Left lobe of liver (tissue), 2 donors: ENCODE measurements at places on chromosomes 7 and 10.

DNA sequence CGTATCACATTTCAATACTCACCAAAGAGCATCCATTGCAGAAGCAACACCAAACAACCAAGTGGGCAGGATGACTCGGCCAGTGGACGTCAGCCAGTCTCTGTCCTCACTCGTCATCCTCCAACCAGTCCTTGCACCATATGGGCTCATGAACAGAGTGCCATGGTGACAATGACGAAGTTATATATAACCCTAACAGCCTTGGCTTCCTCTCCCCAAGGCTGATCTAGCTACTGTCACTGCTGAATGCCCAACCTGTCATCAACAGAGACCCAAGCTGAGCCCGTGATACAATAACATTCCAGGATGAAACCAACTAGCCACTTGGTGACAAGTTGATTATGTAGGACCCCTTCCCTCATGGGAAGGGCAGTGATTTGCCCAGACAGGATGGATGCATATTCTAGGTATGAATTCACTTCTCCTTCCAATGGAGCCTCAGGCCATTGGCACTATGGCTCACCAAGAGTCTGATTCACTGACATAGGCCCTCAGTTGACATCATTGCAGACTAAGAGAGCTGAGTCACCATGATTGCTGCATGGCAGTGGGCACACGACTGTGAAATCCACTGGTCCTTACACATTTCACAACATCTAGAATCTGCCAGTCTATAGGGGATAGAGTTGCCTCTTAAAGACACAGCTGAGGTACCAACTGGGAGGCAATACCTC lies 26.3 kb upstream of the PPIF start:
- no peak for DNase-seq

DNA sequence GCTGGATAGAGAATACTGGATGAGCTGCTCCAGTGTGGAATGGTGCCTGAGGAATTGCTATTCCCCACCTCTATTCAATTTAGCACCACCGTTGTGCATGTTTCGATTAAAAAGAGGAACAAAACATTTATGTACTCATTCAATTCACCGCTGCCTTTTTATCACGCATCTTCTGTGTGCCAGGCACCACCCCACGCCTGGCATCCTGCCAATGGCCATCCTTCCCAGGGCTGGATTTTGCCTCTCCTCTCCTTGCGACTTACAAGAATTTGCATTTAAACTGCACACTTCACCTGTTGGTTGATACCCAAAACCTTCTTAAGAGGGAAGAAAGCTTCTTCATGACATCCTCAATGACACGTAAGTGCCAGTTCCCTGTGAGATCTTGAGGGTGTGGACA lies 110.2 kb upstream of the DPP6 start:
- no peak for DNase-seq

DNA sequence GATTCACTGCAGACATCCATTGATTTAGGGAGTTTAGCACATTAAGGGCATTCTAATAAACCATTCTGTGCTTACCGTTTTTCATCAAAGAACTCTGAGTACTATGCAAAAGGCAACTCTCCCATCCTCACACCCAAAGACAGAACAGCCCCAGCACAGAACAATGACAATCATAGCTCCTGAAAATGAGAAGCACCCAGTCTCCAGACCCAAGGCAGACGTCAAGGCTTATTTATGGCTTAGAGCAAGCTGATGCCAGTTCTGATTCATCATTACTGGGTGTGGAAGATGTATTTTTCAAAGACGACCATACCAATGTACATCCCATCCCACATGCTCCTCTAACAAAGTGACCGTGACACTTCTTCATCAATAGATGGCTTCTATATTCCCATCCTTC lies 67.6 kb downstream of the OSBPL3 start:
- no peak for DNase-seq

- DNase-seq, result no peak
These were observed 462.9 kb downstream of the PTPRN2 start for GRCh38 chr7:158124671-158125079.

- DNase-seq, result no peak
These were observed 110.0 kb upstream of the TRIM24 start for GRCh38 chr7:138349841-138350700.

DNA sequence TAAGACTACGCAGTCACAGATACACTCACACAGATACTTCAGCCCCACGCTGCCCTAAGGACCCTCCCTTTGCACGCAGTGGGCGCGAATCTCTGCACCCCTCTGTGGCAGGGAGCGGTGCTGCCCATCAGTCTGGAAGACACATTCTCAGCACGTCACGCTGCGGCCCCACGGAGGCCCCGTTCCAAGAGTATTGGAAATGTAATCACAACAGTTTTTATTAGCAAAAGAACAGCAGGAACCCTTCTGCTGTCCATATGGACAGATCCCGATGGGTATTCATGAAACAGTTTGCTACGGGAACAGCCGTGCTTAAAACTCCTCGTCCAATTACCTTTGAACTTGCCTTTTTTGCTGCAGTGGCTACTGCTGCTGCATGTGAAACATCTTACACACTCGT lies 131.0 kb downstream of the RPS24 start:
- DNase-seq, result no peak

DNA sequence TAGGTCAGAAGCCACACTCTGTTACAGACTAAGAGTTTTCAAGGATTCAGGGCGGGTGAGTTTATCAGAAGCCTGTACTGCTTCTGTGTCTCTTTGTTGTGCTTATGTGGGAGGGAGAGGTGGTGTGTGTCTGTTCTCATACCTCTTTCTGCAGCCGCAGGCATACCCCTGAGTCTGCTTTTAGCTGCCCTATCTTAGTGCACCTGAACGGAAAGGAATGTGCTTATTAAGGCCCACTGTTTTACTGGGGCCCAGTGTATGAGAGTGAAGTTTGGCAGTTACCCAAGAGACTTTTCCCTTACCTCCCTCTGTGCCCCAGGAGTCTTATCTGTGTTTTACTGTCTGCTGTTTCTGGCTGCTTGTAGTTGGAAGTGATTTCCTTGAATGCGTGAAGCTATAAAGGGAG lies 104.3 kb downstream of the TYW1 start:
- DNase-seq, result no peak
